Naive B cell (primary cell): ENCODE measurements at places on chromosomes 7 and 10. TPM values are rescaled to one million over a fixed set of nuclear protein-coding genes. Genes with fewer than 3 reads are reported as not detected.

GRCh38 chr10:11787846-11788245, 35.3 kb upstream of the PROSER2 start:
- DNase-seq = no peak

- no peak for DNase-seq
Measured at GRCh38 chr7:163298-163695, 29.1 kb upstream of the FAM20C start.

OR2A5 gene
- polyA plus RNA-seq = not detected

NUB1 gene
- 84.3 TPM for polyA plus RNA-seq

DNA sequence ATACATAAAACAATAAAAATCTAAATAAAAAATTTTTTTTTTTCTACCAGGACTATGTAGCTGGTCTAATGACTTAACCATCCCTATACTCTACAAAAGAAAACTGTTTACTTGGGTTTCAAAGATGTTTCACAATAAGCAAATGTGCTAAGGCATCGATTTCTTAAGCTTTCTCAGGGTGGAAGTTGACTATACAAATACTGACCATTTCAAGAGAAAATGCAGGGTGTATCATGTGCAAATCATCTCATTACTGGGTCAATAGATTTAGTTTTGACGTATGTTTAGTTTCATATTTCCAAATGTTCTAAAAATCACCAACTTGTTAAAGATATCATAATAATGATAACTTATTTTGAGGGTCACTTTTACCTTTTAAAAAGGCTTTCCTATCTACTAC, 7.5 kb downstream of the NRP1 start:
- no peak for DNase-seq

DNA sequence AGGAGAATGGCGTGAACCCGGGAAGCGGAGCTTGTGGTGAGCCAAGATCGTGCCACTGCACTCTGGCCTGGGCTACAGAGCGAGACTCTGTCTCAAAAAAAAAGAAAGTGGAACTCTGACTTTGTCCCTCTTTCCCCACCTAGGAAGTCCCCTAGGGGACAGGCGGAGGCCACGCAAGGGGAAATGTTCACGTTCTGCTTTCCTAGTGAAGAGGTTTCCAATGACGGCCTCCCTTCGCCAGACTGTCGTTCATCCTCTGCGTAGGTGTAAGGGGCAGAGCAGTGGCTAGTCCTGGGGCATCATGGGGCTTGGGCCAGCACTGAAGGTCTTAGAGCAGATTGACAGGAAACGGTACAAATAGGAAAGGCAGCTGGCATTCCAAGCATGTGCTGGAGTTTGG, 30.6 kb downstream of the SUFU start:
- DNase-seq = no peak

GRCh38 chr7:142919656-142920055, 13.9 kb downstream of the TRPV5 start:
- DNase-seq = no peak
